ENCODE measurements at places on chromosomes 13 and 19.

DNA sequence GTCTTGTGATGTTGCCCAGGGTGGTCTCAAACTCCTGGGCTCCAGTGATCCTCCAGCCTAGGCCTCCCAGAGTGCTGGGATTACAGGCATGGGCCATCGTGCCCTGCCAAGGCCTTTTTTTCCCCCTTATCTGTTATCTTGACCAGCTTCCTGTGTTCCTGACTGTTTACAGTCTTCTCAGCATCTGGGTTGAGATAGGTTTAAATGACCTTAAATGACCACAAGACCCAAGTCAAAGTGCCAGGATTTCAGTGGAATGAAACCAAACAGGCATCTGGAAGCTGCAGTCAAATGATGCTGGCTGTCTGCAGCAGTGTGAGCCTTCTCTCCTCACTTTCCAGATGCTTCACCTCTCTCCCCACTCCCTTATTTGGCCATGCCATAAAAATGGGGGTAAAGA is 114.2 kb upstream of the CLDN10 start:
- H3K27me3 ChIP-seq = no peaks in the 10 kb centered on the region
- H3K4me1 ChIP-seq = no peaks in the 10 kb centered on the region
- no peak for DNase-seq
- H3K36me3 ChIP-seq = no peaks in the 10 kb centered on the region
- no peak overlapping the region for H3K27ac ChIP-seq

DNA sequence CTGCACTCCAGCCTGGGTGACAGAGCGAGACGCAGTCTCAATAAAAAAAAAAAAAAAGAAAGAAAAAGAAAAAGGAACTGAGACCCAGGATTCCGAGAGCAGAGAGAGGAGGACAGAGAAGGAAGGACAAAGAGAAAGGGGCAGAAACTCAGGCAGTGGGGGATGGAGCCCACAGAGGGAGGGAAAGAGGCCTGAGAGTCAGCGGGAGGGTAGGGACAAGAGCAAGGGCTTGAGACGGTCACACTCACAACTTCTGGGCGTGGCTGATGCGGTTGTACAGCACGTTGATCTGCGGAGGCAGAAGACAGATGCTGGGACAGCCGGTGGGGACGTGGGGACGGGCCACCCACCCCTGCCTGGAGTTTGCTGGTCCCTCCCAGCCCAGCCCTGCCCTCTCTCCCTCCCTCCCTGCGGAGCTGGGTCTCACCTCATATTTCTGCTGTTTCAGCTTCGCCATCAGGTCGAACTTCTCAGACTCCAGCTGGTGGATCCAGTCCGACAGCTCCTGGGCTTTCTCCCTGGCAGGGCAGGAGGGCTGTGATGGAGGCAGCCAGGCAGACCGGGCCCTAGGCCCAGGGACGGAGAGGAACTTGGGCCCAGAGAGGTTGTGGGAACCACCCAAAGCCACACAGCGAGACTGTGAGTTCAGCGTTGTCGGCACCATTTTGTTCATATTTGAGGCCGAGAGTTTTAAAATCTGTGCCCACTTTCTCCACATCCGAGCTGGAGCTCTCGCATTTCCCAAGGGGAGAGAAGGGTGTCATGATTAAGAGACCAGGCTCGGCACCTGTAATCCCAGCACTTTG is 15.2 kb downstream of the TNNT1 start:
- no peaks in the 10 kb centered on the region for H3K4me1 ChIP-seq
- no peak for DNase-seq
- H3K4me3 ChIP-seq = no peak overlapping the region
- peaks cover 13% of the 10 kb centered on the region for H3K27me3 ChIP-seq

GRCh38 chr13:113781571-113781970 is 22.5 kb downstream of the TMEM255B start:
- H3K4me1 ChIP-seq = no peaks in the 10 kb centered on the region
- no peak for DNase-seq
- H3K4me3 ChIP-seq = no peak overlapping the region

GRCh38 chr19:29886586-29886985 is 55.5 kb upstream of the URI1 start:
- no peak for DNase-seq
- no peaks in the 10 kb centered on the region for H3K36me3 ChIP-seq
- H3K4me1 ChIP-seq = no peaks in the 10 kb centered on the region
- H3K27me3 ChIP-seq = no peaks in the 10 kb centered on the region
- no peak overlapping the region for H3K27ac ChIP-seq

GRCh38 chr19:7500811-7501450 is 12.1 kb upstream of the PEX11G start:
- no peak overlapping the region for H3K27ac ChIP-seq
- no peak for DNase-seq
- peaks cover 10% of the 10 kb centered on the region for H3K4me1 ChIP-seq
- H3K4me3 ChIP-seq = no peak overlapping the region
- H3K27me3 ChIP-seq = no peaks in the 10 kb centered on the region

GRCh38 chr13:53642306-53642705 is 613.7 kb downstream of the OLFM4 start:
- no peak for DNase-seq
- no peak overlapping the region for H3K4me3 ChIP-seq
- H3K27me3 ChIP-seq = no peaks in the 10 kb centered on the region
- H3K27ac ChIP-seq = no peak overlapping the region

DNA sequence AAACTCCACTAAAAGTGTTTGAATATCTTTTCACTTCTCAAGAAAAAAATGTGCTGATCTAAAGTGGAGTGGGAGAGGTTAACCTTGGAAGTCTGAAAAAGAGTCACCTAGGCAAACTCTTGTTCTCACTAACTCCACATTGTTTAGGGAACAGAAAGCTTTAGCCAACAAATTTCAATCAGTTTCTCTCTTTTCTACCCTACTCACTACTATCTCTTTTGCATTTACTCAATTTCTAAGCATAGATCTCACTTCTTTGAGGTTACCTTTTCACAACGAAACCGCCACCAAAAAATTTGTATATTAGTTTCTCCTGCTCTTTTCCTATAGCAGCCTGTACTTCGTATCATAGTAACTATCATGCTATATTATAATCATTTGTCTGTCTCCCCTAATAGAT is 6.3 kb downstream of the NHLRC3 start:
- H3K27me3 ChIP-seq = no peaks in the 10 kb centered on the region
- no peaks in the 10 kb centered on the region for H3K36me3 ChIP-seq
- H3K27ac ChIP-seq = no peak overlapping the region
- H3K4me1 ChIP-seq = peaks cover 13% of the 10 kb centered on the region

- no peak for DNase-seq
- no peak overlapping the region for H3K4me3 ChIP-seq
- H3K36me3 ChIP-seq = no peaks in the 10 kb centered on the region
- no peaks in the 10 kb centered on the region for H3K4me1 ChIP-seq
These were observed 146.8 kb downstream of the KCNRG start for GRCh38 chr13:50162001-50162400.

GRCh38 chr13:30978981-30979956 is 46.8 kb downstream of the TEX26 start:
- no peaks in the 10 kb centered on the region for H3K27me3 ChIP-seq
- H3K36me3 ChIP-seq = no peaks in the 10 kb centered on the region
- peak; percentile 10 for DNase-seq
- no peak overlapping the region for H3K27ac ChIP-seq
- H3K4me1 ChIP-seq = no peaks in the 10 kb centered on the region

DNA sequence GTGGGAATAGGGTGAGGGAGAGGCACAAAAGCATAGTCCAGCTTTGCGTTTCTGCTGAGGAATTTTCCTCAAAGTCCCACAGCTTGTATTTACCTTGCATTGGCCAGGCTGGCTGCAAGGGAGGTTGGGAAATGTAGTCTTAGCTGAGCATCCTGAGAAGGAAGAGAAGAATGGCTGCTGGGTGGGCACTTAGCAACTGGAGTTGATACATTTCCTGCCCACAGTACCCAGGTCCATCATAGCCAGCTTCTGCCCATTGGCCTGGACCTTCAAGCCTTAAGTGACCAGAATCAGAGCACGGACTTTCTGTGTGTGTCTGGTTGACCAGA is 112.4 kb downstream of the SIPA1L3 start:
- no peak for DNase-seq
- H3K4me3 ChIP-seq = no peak overlapping the region
- no peaks in the 10 kb centered on the region for H3K36me3 ChIP-seq
- H3K27ac ChIP-seq = no peak overlapping the region
- H3K4me1 ChIP-seq = no peaks in the 10 kb centered on the region
